IPS-NIHi11 (cell line): ENCODE measurements at places on chromosomes 7 and 10.

GRCh38 chr10:132574783-132575319 is 37.3 kb downstream of the INPP5A start:
- DNase-seq: no peak

GRCh38 chr10:34761453-34761852 is 53.6 kb downstream of the PARD3 start:
- DNase-seq: no peak

DNA sequence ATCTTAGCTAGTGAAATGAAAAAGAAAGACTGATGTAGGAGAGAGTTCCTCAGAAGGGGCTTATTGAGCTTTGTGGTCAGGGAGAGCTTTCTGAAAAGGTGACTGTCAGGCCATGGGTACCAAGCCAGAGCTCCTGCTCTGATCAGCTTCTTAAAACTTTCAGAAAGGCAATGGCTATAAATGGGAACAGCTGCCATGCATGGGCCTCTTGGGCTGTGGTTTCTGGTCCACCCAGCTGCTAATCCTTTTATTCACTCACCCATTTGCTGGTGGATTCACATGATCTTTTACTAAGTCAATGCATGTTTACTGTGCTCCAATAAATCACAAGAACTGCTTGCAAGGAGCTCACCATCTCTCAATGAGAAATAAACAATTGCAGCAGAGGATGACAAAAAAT is 60.1 kb upstream of the ZPBP start:
- DNase-seq: no peak

DNA sequence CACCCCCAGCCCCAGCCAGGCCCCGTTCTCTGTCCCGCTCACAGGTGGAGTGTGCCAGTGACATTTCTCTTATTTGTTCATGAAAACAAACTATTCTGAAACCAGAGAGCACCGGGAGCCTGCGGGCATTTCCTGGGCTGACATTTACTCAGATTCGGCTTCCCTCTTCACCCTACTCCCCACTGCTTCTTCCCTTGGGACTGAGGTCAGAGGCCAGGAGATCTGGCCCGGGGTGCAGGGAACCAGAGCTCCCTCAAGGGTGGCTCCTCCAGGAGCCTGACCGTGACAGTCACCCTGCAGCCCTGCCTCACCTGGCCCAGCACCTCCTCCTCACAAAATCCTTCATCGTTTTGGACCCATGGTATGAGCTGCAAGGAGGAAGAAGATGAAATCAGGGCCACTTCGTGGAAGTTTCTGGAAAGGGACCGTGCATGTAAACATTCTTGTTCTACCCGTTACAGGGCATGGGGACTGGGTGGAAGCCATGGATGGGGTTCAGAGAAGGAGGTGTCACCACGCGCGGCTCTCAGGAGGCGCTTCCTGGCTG is 12.2 kb downstream of the BHLHA15 start:
- peak; percentile 6 for DNase-seq

- no peak for DNase-seq
These were observed 106.8 kb downstream of the ANK3 start for GRCh38 chr10:60282771-60283353.

DNA sequence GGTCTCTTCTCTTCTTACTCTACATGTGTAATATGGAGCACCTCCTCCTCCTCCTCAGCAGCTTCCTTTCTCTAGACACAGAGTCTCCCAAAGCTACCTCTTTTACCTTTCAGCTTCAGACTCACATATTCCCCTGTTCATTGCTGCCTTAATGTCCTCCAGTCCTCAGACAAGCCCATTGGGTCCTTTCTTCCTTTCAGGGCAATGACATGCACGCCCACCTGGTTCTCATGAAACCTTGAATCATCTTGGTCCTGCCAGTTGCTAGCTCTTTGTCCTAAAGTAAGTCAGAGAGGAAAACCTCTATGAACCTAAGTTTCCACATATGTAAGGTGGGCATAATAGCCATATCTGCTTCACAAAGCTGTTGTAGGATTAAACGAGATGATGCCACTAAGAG is 227.0 kb downstream of the RPS24 start:
- no peak for DNase-seq

- DNase-seq: no peak
These were observed 27.9 kb upstream of the GATA3 start for GRCh38 chr10:8026349-8027259.

- peak; percentile 39 for DNase-seq
These were observed 28.7 kb downstream of the FRMD4A start for GRCh38 chr10:14302035-14302434.

GRCh38 chr7:2353113-2353935 is 1.3 kb upstream of the EIF3B start:
- DNase-seq: no peak

DNA sequence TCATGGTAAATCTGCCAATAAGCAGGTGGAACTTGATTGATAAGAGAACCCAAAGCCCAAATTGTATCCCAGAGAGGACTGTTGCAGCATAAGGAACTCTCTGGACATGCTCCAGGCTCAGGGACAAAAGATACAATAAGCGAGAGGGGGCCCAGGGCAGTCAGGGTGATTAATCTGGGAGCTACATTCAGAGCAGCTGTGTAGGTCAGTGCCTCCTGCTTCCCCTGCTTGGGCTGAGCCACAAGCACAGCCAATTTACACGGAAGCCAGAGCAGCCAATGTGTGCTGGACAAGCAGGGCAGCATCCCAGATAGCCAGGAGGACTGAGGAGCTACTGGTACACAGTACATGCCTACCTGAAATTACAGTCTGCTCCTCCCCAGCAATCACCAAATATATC is 24.2 kb downstream of the MYPN start:
- no peak for DNase-seq

DNA sequence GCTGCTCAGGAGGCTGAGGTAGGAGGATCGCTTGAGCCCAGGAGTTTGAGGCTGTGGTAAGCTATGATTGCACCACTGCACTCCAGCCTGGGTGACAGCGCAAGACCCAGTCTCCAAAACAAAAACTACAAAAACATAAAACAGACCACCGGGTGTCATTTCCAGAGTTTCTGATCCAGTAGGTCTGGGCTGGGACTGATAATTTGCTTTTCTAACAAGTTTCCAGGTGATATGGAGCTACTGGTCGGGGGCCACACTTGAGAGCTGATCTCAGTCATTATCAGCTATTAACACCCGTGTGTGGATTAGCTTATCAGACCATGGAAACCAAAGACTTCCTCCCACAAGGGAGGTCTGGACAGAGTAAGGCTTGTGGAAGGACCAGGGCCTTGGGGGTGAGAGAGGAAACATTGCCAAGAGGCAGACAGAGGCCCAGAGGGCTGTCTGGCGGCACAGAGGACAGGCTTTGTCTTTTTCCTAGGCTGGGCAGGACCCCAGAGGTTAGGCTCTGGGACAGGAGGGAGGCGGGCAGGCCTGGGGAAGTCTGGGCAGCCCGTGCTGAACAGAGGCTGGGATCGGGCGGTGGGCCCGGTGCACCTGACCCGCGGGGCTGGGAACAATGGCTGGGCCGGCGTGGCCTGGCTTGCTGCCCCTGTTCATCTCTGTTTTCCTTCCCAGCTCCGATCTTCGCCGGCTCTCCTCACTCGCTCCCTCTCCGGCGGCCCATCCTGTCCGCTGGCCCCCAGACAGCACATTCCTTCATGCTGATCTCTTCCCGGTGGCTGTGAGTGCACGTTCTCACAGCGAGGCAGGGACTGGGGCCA is 25.2 kb downstream of the TMEM270 start:
- DNase-seq: peak; percentile 54

- DNase-seq: no peak
These were observed 7.8 kb downstream of the TES start for GRCh38 chr7:116218051-116218645.

GRCh38 chr7:156668130-156668741 is 27.7 kb downstream of the RNF32 start:
- DNase-seq: no peak

GRCh38 chr10:110432084-110432483 is 65.6 kb upstream of the DUSP5 start:
- no peak for DNase-seq

- no peak for DNase-seq
These were observed 17.3 kb upstream of the CSGALNACT2 start for GRCh38 chr10:43120929-43121314.

DNA sequence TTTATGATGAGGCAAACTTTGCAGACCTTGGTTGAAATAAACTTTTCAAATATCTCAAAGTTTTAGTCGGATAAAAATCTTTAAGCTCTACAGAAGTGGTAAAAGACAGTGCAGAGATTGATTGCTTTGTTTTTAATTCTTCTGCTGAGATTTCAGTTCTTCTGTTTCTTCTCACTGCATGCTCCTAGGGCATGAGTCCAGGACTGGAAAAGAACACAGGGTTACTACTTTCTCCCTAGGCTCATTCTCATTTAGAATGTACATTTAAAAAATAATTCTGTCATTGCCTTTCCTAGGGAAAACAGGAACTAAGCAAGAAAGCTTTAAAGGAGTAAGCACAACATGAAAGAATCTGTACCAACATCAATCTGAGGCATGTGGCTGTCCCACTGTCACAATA is 256.7 kb upstream of the DGKB start:
- no peak for DNase-seq

GRCh38 chr7:111198255-111198654 is 107.3 kb downstream of the LRRN3 start:
- no peak for DNase-seq

GRCh38 chr10:84567133-84567532 is 238.7 kb downstream of the CCSER2 start:
- no peak for DNase-seq

DNA sequence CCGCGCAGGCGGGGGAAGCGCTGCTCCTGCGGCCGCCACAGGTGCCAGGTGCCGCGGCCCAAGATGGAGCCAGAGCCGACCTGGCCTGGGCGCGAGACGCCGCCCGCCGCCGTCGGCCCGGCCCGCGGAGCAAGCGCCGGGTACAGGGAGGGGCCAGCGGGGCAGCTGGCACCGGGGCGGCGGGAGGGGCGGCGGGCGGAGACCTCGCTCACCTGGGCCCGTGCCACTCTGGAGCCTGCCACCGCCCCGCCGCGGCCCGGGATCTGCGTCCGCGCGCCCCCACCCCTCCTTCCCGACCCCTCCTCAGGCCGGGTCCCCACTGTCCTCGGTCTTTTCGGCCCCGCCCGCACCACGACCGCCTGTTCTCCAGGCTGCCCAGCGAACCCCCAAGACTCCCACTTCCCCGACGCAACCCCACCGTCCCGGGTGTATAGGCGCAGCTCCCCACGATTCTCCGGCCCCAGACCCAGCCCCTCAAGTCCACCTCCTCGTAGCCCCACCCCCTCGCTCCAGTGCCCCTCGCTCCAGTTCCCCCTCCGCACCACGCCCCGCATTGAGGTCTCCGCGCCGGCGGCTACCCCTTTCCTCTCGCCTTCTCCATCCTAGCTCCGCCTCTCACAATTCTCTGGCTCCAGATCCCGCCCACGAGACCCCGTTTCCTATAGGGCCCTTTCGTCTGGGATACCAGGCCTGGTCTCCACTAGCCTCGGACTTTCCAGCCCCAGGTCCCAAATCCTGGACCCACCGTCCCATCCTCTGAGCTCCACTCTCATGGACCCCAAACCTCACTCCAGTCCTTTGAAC is at the start of gene GPRIN2:
Gene GPRIN2 (minus strand): TSS at position 144 of the 804 bp plus-strand sequence. CDS start 5,922 bp downstream, outside the sequence.
- DNase-seq: peak; percentile 85
